Gastrocnemius medialis (tissue), 4 donors: ENCODE measurements at places on chromosomes 11 and 22. TPM values are rescaled to one million over a fixed set of nuclear protein-coding genes. Genes with fewer than 3 reads are reported as not detected.

GRCh38 chr11:118621071-118621783 is 13.8 kb downstream of the PHLDB1 start:
- DNase-seq, result peak; percentile 54
- peak overlapping the region; percentile 62 for H3K4me3 ChIP-seq
- H3K4me1 ChIP-seq, result peaks cover 52% of the 10 kb centered on the region
- H3K36me3 ChIP-seq, result no peaks in the 10 kb centered on the region
- H3K27ac ChIP-seq, result peak overlapping the region; percentile 97

Gene JAML
- total RNA-seq, result 1.2 TPM

Gene TREH
- total RNA-seq, result not detected

Gene SOX6
- 36.2 TPM for total RNA-seq

DNA sequence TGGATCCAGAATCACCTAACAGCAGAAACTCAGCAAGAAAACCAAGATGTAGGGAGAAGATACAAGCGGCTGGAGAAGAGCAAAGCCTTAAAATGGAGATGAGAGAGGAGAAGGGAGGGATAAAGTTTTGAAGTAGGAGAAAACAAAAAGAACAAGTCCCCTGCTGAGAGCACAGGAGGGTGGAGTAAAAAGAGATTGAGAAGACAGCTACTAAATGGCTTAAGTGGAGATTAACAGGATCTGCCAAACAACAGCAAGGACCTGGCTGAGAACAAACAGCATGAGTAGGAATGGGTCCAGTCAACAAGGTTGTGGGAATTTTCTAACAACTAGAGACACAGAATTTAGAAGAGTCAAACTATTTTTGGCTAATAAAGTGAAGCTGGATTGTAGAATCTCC is 18.1 kb downstream of the BTG4 start:
- no peaks in the 10 kb centered on the region for H3K27me3 ChIP-seq
- no peak overlapping the region for H3K4me3 ChIP-seq
- no peak overlapping the region for H3K27ac ChIP-seq
- H3K36me3 ChIP-seq, result no peaks in the 10 kb centered on the region
- no peak for DNase-seq
- H3K4me1 ChIP-seq, result no peaks in the 10 kb centered on the region
